ENCODE measurements at places on chromosomes 16 and 17.
A peak's percentile ranks its signal among the peaks of the same experiment; 100 is the strongest.

- peak overlapping the region; percentile 67 for H3K27ac ChIP-seq
- no peaks in the 10 kb centered on the region for H3K27me3 ChIP-seq
- H3K4me1 ChIP-seq = peaks cover 19% of the 10 kb centered on the region
- H3K4me3 ChIP-seq = no peak overlapping the region
- no peak for DNase-seq
These were observed 24.2 kb downstream of the FAM117A start for GRCh38 chr17:49739641-49740271.

DNA sequence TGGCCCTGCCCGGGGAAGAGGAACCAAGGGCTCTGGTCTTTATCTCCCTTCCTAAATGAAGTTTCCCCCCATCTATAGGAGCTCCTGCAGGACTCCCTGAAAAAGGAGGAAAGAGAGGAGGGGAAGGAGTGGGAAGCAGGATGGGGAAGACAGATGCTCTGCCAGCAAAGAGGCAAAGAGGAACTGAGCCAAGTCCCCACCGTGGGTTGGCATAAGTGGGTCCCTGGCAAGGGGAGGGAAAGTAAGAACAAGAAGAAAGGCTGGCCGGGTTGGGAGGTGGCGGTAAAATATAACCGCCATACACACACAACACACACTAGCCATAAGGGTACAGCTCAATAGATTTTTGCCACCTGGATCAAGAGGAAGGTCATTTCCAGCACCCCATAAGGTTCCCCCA is 6.1 kb upstream of the EIF1 start:
- no peak overlapping the region for H3K4me3 ChIP-seq
- peaks cover 6% of the 10 kb centered on the region for H3K36me3 ChIP-seq
- peaks cover 22% of the 10 kb centered on the region for H3K4me1 ChIP-seq
- H3K27me3 ChIP-seq = peaks cover 9% of the 10 kb centered on the region

GRCh38 chr16:50841081-50841886 is 99.4 kb downstream of the CYLD start:
- peak overlapping the region; percentile 61 for H3K4me3 ChIP-seq
- no peak for DNase-seq
- peaks cover 5% of the 10 kb centered on the region for H3K4me1 ChIP-seq
- H3K27me3 ChIP-seq = peaks cover 3% of the 10 kb centered on the region

DNA sequence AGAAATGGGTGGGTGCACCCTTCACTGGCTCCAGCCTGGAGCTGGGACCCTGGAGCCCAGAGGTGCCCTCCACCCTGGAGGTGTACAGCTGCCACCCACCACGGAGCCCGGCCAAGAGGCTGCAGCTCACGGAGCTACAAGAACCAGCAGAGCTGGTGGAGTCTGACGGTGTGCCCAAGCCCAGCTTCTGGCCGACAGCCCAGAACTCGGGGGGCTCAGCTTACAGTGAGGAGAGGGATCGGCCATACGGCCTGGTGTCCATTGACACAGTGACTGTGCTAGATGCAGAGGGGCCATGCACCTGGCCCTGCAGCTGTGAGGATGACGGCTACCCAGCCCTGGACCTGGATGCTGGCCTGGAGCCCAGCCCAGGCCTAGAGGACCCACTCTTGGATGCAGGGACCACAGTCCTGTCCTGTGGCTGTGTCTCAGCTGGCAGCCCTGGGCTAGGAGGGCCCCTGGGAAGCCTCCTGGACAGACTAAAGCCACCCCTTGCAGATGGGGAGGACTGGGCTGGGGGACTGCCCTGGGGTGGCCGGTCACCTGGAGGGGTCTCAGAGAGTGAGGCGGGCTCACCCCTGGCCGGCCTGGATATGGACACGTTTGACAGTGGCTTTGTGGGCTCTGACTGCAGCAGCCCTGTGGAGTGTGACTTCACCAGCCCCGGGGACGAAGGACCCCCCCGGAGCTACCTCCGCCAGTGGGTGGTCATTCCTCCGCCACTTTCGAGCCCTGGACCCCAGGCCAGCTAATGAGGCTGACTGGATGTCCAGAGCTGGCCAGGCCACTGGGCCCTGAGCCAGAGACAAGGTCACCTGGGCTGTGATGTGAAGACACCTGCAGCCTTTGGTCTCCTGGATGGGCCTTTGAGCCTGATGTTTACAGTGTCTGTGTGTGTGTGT is 46.8 kb downstream of the IL21R start:
- peaks cover 16% of the 10 kb centered on the region for H3K36me3 ChIP-seq
- H3K27ac ChIP-seq = no peak overlapping the region
- no peaks in the 10 kb centered on the region for H3K4me1 ChIP-seq
- no peak for DNase-seq
- H3K4me3 ChIP-seq = no peak overlapping the region

- no peak for DNase-seq
- no peak overlapping the region for H3K4me3 ChIP-seq
- H3K27me3 ChIP-seq = peaks cover 3% of the 10 kb centered on the region
These were observed 22.7 kb downstream of the BCO1 start for GRCh38 chr16:81261049-81261648.

- no peaks in the 10 kb centered on the region for H3K36me3 ChIP-seq
- H3K27ac ChIP-seq = no peak overlapping the region
- H3K27me3 ChIP-seq = peaks cover 8% of the 10 kb centered on the region
- H3K4me1 ChIP-seq = peaks cover 1% of the 10 kb centered on the region
These were observed 1.3 kb downstream of the DGKE start for GRCh38 chr17:56835264-56835585.

DNA sequence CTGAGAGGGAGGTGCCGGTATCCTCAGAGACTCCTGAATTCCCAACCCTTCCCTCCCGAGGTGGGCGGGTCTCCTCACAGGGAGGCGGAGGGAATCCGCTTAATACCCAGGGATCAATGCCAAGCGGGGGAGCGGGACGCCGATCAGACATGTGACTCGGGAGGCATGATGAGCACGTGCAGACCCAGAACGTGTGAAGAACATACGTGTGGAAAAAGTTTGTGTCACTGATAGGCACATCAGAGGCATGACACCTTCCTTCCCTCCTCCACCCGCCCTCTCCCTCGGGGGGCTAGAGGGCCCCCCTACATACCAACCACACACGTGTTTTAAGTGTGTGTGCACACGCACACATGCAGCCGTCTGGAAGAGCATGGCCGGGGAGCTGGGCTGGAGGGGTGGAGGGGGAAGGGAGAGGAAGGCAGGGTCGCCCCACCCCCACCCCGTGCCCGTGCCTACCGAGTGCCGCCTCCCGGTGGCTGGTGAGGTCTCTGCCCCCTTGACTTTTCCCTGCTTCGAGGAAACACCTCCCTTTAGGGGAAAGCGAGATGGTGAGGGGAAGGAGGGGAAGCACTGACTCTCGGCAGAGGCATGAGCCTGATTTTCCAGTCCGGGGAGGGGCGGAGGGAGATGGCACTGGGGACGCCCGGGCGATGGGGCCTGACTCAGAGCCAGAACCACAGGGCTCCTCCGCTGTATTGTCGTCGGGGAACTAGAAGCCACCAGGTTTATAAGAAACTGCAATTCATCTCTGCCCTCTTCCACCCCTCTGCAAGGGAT is 12.1 kb upstream of the TBX21 start:
- H3K4me1 ChIP-seq = peaks cover 11% of the 10 kb centered on the region
- no peak for DNase-seq
- H3K27me3 ChIP-seq = peaks cover 18% of the 10 kb centered on the region
- H3K36me3 ChIP-seq = no peaks in the 10 kb centered on the region
- no peak overlapping the region for H3K4me3 ChIP-seq

GRCh38 chr17:29706045-29706431 is 83.3 kb upstream of the CORO6 start:
- no peak overlapping the region for H3K27ac ChIP-seq
- peaks cover 3% of the 10 kb centered on the region for H3K4me1 ChIP-seq
- no peaks in the 10 kb centered on the region for H3K36me3 ChIP-seq
- H3K4me3 ChIP-seq = no peak overlapping the region

DNA sequence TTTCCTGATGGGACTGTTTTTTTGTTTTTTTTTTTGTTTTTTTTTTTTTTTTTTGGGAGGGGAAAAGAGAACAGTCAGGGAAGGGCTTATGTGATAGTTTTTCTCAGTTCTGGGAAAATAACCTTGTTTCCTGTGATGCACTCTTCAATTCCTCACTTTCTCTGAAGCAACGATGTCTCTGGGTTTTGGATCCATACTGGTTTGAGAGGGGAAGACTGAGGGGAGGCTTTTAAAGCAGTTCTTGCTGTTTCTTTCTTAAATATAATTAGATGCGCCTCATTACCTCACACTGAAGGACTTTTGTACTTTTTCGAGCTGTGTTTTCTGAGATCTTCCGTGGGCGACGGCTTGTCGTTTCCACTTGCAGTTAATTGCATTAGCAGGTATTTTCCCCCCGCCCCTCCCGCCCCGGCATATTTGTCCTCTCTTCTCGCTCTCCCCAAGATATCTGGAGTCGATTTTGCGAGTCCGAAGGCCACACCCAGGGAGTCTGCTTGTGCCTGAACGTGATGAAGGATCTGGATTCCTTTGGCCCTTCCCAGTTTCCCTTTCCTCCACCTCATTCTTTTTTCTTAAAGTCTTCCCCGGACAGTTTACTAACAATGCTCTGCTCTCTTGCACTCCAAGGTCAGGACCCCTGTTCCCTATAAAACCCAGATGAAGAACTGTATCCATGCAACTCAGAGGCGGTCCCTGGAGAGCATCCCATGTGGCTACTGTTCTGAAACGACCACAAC is 125.2 kb upstream of the ZFHX3 start:
- H3K27me3 ChIP-seq = peaks cover 6% of the 10 kb centered on the region
- DNase-seq = no peak
- no peaks in the 10 kb centered on the region for H3K36me3 ChIP-seq
- H3K4me1 ChIP-seq = peaks cover 10% of the 10 kb centered on the region

All from glutamatergic neuron (in vitro differentiated cells).